Left renal pelvis (tissue), 4 donors: ENCODE measurements at places on chromosomes 2 and 18. TPM values are rescaled to one million over a fixed set of nuclear protein-coding genes. Genes with fewer than 3 reads are reported as not detected.

LTBP1 gene
- polyA plus RNA-seq, result 91.6 TPM

DNA sequence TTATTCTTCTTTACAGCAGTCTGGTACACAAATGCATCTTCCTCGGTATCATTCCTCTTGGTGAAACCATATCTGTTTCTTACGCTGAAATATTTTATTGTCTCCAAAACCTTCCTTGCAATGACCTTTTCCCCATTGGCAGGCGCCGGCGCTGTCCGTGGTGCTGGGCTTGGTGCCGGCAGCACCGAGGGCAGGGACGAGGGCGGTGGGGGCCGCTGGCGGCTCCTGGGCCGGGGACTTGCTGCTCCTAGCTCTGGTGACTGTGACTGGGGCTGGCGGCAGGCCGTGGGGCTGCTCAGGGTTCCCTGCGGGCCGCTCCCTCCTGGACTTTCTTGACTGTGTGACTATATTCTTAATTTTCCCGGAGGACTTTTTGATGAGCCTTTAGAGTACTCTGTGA is 72.5 kb downstream of the GPR39 start:
- DNase-seq, result peak; percentile 8

GRCh38 chr2:47725808-47726207 is 57.1 kb upstream of the MSH6 start:
- no peak for DNase-seq

- no peak for DNase-seq
These were observed 30.6 kb downstream of the HJURP start for GRCh38 chr2:233823731-233824121.

DNA sequence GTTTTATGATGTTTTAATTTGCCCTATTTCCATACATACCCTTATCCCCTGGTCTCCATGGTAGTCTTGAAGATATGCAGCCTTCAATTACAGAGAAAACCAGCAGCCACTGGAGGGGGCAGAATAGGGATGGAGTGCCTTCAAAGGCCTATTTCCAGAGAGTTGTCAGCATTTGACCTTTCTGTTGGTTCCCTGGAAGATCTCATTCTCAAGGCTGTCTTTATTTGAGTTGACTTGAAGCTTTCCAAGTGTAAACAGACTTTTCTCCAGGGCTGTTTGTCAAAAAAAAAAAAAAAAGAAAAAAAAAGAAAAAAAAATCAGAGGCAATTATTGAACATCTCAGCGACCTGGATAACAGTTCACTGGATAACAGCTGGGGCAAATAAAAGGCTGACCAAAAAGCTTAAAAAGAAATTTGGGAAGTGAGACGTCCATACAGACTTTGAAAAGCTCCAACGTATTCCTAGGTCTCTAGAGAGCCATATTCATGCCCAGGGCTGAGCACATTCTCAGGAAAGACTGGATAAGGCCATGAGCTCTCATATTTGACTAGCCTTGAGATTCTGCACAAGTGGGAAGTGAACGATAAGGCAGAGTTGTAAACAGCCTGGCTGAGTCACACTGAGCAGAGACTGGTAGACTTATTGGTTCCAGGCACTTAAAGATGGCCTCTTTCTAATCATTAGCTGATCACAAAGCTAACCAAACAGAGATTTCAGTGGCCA is 126.6 kb downstream of the VAPA start:
- no peak for DNase-seq

KCTD1 gene
- 31.0 TPM for polyA plus RNA-seq

DNA sequence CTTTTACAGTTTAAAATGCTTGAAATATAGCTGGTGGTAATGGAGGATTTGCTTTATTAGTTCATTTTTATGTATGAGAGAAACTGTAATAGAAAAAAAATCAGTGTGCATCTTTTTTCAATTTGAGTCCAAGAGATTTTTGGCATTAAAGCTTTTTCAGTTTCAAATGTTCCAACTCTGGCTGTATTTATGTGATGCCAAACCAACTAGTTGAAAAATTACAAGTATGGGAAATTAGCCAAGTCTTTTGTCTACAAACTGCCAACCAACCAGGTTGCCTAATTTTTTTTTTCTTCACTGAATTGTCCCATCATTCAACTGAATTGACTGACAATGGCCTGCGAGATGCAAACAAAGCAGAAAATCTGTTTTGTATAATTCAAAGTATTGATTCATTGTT is 95.7 kb downstream of the ICOS start:
- no peak for DNase-seq

DNAJC5G gene
- 1.7 TPM for polyA plus RNA-seq

GRCh38 chr2:109311771-109312170 is 182.8 kb downstream of the SH3RF3 start:
- no peak for DNase-seq

ACTG2 gene
- polyA plus RNA-seq, result 1.8 TPM

DNA sequence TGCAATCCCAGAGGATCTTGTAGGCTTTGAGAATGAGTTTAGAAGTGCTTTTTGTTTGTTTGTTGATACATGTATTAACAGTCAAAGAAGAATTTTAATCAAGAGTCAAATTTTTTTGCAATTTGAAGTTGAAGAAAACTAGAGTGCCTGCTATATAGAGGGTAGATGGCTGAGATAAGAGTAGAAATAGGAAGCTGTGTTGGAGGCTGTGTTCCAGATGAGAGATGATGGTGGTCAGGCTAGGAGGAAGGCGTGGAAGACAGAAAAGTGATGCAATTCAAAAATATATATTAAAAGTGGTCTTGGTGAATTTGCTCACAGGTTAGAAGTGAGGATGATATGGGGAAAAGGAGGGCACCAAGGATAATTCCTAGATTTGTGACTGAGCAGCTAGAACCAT is 978.3 kb downstream of the BCL11A start:
- no peak for DNase-seq

DNA sequence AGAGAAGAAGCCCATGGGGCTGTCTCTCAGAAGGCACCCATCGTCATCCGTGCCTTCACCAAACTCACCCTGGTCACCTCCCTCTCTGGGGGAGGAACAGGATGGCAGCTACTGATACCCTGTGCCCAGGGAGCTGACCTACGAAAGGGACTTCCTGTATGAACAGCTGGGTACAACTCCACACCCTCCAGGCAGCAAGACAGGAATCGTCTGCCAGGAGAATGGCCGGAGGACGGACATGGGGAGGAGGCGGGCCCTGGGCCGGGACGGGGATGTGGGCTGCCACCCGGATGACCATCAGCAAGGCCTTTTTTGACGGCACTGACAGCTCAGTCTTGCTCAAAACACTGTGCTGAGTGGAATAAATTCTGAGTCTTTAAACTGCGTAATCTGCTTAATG is 243.6 kb downstream of the HDAC4 start:
- no peak for DNase-seq

DNA sequence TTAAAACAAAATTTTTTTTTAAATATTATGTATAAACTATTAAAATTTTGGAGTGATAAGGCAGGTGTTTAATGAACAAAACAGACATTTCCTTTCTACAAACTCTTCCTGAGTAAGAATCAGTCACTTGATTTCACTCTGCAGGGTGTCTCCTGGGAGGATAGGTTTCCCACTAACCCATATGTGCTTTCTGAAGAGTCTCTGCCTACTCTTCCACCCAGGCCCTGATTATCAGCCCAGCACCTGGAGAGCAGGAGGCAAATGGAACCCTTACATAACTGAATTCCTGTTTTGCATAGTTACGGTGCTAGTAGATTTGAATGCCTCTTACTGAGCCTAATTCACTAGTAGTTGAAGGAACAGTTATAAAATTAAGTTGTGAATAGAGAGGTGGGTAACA is 1718.6 kb downstream of the SUCLG1 start:
- DNase-seq, result no peak

DNA sequence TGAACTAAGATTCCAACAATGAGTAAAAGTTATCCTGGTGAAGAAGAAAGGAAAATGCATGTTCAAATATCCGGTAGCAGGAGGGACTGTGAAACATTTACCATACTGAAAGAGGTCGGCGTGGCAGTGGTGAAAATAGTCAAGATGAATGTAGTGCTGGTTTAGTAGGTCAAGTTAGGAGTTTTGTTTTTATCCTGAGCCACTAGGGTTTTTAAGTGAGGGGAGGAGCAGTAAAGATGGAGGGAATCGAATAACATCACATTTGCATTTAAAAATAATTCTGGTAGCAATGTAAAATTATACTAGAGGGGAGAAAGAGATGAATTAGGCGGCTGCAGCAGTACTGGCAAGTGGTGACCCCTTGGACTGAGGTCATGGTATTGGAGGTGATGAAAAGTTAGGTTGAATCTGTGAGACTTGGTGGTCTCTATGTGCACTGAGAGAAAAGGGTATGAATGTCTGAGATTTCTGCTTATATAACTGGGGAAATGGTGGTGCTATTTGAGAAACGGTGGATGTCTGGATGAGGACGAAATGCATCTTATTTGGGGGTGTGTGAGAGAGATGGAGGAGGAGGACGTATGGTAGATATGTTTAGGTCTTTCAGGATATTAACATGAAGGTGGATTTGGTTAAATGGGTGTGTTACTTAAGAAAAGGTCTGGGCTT is 5.9 kb downstream of the VAPA start:
- DNase-seq, result no peak

GRCh38 chr2:86189782-86190416 is 5.4 kb downstream of the IMMT start:
- DNase-seq, result no peak

DNA sequence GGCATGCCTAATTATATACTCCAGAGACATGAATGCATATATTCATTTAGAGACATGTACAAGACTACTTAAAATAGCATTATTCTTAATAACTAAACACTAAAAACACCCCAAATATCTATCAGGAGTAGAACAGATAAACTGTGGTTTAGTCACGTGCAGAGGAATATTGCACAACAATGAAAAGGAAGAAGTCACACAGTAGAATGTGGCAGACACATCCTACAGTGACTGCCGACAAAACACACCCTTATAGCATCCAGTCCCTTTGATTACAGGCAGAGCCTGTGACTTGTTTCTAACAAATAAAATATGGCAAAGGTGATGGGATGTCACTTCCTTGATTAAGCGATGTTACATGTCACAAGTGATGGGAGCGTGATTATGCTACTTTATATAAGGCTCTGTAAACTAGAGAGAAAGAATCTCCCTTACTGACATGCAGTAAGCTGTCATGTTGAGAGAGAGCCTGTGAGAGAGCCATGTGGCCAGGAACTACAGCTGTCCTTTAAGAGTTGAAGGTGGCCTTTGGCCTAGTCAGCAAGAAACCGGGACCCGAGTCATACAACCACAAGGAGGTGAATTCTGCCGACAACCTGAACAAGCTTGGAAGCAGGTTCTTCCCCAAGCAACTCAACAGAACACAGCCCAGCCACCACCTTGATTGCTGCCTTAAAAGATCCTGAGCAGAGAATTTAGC is 39.1 kb upstream of the LGALSL start:
- DNase-seq, result no peak

LYPD6B gene
- 30.3 TPM for polyA plus RNA-seq

ITPRIPL1 gene
- polyA plus RNA-seq, result 5.0 TPM
